Stimulated activated CD4-positive, alpha-beta T cell treated with anti-CD3 and anti-CD28 coated beads, Interleukin-15, amount 100 ng/mL, for 48 hours (primary cell): ENCODE measurements at places on chromosomes 16 and 17.

DNA sequence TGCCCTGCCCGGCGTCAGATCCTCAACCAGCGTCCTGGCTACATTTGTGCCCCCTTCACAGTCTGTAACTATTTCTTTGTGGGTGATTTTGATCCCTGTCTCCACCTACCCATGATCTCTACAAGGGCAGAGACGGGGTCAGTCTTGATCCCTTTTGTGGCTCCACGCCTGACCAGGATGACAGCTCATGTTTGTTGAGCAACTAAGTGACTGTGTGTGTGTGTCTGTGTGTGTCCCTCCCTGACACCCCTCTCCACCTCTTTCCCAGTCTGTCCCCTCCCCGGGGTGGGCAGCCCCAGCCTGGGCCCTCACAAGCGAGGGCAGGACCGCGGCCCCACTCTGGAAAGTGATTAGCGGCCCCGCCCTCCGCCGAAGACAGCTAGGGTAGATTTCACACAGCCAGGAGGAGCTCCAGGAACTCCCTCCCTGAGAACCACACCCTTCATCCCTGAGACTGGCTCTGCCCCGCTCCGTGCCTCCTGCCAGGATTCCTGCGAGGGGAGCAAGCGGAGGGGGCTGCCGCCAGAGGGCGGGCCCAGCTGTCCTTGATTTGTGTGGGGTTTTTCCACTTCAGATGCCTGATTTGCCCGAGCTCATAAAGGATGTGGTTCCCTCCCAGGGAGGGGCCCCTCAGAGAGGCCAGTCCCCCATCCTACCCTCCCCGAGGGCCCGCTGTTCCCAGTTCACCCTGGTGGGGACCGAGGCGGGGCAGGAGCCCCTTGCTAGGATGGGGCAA, 5.3 kb upstream of the HS3ST6 start:
- no peak for DNase-seq

GRCh38 chr17:16933317-16934132, 38.4 kb downstream of the TNFRSF13B start:
- DNase-seq, result no peak

DNA sequence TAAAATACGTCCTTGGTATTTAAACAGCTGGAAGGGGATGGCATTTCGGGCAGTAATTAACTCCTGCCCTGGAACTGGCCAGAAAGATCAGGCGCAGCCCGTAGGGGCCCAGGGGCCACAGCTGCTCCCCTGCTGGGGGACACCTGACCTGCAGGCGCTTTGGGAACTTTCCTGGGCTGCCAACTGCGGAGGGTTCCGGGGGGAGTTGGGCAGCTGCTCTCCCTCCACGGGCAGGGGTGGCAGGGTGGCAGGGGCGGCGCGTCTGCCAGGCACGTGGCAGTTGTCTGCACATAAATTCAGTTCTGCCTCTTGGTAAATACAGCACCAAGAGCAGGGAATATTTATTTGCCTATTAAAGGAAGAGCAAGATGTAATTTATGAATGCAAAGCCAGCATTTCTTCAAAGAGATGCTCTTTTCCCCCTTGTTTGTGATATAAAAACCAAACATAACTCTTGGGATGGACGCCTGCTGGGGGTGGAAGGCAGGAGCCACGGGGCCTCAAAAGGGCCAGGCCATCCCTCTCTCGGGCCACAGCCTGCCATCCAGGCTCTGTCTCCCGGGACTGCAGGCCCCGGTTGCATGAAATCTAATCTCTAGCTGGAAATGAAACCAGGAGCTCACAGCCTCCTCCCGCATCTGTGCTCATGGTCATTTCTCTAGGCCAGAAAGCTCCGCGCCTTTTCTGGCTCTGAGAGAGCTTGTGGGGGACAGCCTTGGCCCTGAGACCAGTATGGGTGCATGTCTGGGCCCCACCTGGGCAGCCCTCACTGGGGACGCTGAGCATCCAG, 29.9 kb upstream of the CHMP6 start:
- DNase-seq, result no peak

DNA sequence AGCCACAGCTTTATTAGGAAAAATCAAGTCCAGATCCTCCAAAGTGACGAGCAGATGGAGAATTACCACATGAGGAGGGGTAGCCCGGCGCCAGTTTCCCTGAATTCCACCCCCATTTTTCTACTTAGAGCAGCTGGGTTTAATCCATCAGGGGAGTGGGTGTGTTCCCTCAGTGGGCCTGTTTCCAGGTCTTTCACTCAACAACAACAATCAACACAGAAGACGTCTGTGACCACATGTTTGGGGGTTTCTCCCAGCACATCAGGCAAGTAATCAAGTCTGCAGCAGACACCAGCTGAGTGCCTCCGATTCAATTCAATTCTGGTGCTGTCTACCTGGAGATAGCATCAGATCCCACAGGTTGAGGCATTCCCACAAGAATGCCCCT, 6.8 kb downstream of the SLC6A2 start:
- no peak for DNase-seq

DNA sequence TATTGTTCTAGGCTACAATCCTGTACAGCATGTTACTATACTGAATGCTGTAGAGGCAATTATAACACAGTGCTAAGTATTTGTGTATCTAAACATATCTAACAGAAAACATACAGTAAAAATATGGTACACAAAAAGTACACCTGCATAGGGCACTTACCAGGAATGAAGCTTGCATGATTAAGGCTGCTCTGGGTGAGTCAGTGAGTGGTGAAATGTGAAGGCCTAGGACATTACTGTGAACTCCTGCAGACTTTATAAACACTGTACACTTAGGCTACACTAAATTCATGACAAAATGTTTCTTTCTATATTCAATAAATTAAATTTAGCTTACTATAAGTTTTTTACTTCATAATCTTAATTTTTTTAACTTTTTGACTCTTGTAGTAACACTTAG, 37.1 kb downstream of the AMFR start:
- no peak for DNase-seq

DNA sequence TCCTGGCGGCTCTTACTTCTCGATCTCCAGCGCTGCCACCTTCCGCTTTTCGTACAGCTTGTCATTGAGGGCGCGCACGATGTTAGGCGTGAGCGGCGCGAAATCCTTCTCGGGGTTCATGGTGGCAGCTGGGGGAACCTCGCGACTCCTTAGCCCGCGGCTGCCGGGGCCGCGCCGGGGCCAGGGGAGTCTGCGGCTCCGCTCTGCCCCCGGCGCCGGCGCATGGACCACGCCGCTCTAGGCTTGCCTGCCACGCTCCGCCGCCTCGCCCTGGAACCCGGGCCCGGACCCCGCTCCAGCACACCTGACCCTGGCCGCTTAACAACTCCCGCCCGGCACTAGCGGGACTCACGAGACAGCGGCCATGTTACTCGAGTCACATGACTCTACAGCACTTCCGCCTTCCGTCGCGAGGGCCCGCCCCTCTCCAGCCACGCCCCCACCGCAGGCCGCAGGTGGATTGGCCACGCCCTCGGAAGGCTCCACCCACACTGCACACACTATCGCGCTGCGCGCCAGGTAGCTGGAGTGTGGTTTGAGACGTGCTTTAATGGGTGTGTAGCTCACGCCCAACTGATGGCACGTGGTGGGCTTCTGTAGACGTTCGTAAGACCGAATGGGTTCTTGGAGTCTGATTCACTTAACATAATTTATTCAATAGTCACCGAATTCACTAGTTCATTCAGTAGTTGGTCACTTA, at the start of gene VAC14:
Gene VAC14 (minus strand): TSS at position 378 of the 700 bp plus-strand sequence. CDS start 258 bp downstream, at position 120.
- DNase-seq, result peak; percentile 96

- no peak for DNase-seq
Observed at GRCh38 chr16:85851034-85851785, 47.8 kb upstream of the IRF8 start.

- DNase-seq, result no peak
Observed at GRCh38 chr17:68505951-68506350, 6.3 kb upstream of the PRKAR1A start.

- DNase-seq, result no peak
Observed at GRCh38 chr17:2122641-2123302, 67.9 kb downstream of the HIC1 start.

DNA sequence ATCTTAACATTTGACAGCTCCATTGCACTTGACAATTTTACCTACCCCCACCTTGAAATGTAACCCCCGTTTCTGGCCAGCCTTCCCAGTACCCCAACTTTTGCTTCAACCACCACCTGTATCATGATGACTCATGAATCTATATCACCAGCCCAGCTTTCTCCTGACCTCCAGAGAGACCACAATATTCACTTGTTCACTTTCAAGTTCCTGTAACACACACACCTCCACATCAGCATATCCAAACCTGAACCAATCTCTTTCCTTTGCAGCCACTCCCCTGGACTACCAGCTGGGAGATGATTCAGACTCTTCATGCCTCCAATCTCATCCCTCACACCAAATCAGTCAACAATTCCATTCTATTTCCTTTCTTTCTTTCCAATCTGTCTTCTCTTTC, 8.0 kb downstream of the SMG6 start:
- no peak for DNase-seq

GRCh38 chr17:1605681-1606351, 22.8 kb downstream of the SLC43A2 start:
- no peak for DNase-seq

GRCh38 chr16:87954826-87955225, 3.6 kb downstream of the BANP start:
- no peak for DNase-seq

DNA sequence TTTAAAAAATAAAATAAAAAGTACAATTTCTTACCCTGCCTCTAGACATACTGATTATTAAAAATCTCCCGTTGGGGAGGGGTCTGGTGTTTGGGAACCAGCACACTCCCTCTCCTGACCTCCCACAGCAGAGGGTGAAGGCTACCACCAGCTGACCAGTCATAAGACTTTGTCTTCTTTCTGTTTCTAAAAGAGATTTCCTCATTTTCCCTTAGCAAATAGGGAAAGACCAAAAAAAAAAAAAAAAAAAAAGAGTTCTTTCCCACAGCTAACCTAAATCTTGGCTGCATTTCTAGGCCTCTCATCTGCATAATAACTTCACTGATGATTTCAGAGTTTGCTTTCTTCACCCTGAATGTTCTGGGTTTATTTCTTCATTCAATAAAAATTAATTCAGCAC, 30.3 kb downstream of the CDK5RAP3 start:
- no peak for DNase-seq

DNA sequence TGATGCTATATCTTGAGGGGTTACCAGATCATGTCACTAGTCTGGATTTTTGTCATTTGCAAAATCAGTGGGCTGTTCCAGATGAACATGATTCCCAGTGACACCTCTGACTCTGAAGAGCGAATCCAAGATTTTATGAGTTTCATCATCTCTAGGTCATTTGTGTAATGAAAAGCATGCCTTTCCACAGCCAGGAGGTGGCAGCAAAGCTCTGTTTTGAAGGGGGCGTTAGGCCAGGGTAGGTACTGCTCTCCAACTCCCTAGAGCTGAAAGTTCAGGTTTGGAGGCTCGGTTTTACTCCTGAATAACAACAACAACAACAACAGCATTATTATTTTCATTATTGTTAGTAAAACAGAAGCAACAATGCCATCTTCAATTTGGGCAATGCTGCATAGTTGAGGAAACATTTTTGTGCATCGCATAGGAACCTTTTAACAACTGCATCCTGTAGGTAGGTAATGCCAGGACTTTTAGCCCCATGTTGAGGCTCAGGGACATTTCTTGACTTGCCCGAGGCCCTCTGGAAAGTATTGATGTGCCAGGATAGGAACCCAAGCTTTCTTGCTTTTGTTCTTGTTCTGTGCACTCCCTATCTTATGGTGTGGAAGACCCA, 77.0 kb downstream of the MYH13 start:
- no peak for DNase-seq

DNA sequence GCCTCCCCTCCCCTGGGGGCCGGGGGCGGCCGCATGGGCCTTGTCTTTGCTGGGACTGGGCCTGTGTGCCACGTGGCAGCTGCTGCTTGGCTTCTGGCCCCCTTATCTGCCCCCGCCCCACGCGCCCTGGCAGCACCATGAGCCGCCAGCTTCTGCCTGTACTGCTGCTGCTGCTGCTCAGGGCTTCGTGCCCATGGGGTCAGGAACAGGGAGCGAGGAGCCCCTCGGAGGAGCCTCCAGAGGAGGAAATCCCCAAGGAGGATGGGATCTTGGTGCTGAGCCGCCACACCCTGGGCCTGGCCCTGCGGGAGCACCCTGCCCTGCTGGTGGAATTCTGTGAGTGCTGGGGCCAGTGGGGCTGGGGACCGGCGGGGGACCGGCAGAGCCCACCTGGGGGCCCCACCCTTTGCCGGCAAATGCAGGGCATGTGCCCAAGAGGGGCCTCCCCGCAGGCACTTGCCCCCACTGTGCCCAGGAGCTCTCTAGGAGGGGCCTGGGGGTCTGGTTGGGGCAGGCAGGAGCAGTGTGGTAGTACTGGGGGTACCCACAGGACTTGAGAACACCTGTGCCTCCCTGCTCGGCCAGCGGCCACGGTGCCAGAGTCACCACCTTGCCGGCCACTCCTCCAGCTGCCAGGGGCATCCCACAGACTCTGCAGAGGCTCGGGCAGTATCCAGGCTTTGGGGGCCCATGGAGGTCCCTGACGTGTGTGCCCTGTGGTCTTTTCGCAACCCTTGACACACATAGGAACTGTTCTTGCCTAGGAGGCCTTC, at the start of gene PDIA2:
Gene PDIA2 (plus strand): TSS at position 132 of the 773 bp plus-strand sequence. CDS start 6 bp downstream, at position 138.
- no peak for DNase-seq

DNA sequence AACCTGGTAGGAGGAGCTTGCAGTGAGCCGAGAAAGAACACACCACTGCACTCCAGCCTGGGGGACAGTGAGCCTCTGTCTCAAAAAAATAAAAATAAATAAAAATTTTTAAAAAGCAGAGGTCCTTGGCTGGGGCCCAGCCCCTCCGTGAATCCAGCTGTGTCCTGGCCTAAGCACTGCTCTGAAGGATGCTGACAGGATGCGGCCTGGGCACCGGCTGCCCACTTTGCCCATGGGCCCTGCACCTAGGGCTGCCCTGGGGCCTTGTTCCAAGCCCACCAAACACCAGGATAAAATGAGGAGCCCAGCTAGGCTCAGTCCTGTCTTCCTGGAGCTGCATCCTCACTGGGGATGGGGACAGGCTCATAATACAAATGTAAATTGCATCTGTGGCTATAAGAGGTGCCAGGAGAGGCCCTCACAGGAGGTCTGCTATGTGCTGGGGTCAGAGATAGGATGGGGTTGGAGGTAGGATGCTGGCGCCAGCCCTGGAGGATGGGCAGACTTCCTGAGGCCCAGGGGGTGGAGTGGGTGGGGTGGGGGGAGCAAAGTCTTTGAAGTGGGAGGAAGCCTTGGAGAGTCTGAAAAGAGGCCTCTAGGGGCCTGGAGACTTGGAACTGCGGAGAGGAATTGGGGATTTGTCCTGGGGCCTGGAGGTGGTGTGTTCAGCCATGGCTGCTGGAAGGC, 6.2 kb downstream of the C16orf89 start:
- no peak for DNase-seq

- DNase-seq, result peak; percentile 57
Observed at GRCh38 chr17:28712032-28712704, 480 bp upstream of the PROCA1 start.

- no peak for DNase-seq
Observed at GRCh38 chr16:73232555-73233328, 184.8 kb upstream of the ZFHX3 start.

- no peak for DNase-seq
Observed at GRCh38 chr17:9120471-9120870, 99.2 kb downstream of the NTN1 start.
